ENCODE measurements at places on chromosomes 7 and 10.
A peak's percentile ranks its signal among the peaks of the same experiment; 100 is the strongest.

DNA sequence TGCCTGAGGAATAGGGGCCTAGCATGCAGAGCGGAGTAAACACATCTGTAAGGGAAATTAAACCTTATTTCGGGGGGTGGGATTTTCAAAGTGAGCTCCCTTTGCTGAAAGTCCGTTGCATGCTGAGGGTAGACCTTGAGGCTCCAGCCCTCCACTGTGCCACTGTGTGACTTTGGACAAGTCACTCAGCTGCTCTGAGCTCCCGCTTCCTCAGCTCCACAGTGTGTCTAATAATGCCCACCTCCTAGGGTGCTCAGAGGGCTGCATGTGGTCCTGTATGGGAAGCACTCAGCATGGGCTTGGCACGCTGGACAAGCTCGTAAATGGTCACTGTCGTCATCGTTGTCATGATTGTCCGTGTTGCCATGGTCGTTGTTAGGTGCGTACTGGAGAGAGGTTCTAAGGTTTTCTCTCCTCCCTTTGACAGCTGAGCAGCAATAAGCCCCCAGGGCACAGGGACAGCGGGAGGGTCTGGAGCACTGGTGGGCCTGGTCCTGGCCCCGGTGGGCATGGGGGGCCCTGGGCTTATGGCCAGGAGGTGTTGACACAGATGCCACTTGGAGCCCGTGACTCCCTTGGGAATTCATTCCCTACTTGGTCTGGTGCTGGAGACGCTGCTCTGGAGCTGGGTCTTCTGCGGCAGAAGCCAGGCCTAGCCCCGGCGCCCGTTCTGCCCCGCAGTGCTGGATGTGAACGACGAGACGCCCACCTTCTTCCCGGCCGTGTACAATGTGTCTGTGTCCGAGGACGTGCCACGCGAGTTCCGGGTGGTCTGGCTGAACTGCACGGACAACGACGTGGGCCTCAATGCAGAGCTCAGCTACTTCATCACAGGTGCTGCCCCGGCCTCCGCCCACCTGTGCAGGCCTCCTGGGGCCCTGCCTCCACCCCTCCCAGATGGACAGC, 13.1 kb downstream of the C10orf105 start:
- no peak for DNase-seq

DNA sequence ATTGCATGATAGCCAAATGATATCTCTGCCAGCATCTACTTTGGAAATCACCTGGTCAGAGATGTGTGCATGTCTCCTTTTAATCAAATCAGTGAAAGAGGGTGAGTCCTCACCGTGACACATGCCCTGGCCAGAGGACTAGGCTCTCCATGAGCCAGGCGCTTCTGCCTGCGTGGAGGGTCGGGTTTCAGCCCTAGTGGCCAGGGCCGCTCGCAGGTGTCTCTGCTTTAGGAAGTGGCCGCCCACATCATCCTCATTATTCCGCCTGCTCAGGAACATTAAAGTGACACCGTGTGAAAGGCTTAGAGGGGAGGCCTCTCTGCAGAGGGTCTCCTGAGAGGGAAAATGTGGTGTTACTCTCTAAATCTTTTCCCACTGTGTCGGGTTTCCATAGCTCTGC, 173.6 kb upstream of the PRKCQ start:
- DNase-seq, result no peak

GRCh38 chr7:8115547-8116402, 146.2 kb downstream of the ICA1 start:
- no peak for DNase-seq

DNA sequence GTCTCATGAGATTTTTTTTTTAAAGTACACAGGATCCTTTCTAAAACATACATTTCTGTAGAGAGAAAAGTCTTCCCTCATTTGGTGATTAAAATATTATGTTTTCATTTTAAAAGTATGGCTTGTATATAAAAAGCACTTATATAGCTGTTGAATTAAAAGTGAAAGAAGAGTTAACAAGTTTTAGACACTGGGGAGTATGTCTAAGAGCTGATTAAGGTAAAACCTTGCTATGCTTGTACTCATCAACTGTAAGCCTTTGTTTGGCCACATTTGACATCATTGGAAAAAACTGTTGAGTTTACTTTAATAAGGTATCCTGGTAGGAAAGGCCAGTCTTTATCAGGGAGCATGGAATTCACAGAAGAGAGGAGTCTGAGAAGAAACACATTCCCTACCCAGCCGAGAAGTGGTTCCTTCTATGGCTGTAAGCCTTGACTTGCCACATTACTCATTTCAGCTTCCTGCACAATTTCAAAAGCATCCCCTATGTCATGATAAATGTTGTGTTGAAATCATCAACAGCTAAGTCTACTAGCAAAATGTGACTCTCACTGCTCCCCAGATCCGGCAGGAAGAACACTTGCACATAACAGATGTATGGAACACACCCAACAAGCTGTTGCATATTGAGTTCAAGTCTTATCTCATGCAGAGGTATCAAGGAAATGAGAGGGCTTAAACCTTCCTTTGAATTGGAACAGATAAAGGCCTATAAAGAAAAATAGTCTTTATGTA, 171.8 kb upstream of the CDK1 start:
- no peak for DNase-seq

DNA sequence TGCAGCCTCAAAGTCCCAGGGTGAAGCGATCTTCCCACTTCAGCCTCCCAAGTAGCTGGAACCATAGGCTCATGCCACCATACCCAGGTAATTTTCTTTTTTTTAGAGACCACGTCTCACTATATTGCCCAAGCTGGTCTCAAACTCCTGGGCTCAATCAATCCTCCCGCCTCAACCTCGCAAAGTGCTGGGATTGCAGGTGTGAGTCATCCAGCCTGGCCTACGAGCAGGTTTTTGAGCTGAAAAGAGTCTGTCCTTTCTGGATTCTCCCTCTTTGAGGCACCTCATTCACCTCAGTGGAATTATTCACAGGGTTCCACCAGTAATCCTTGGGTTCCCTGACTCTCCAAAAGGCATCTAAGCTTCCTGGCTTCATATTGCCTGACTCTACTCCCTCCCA, 7.6 kb upstream of the LEP start:
- DNase-seq, result no peak

GRCh38 chr7:85947767-85948166, 695.9 kb upstream of the GRM3 start:
- DNase-seq, result no peak

- DNase-seq, result no peak
Observed at GRCh38 chr10:62095181-62096122, 173.2 kb downstream of the RTKN2 start.

DNA sequence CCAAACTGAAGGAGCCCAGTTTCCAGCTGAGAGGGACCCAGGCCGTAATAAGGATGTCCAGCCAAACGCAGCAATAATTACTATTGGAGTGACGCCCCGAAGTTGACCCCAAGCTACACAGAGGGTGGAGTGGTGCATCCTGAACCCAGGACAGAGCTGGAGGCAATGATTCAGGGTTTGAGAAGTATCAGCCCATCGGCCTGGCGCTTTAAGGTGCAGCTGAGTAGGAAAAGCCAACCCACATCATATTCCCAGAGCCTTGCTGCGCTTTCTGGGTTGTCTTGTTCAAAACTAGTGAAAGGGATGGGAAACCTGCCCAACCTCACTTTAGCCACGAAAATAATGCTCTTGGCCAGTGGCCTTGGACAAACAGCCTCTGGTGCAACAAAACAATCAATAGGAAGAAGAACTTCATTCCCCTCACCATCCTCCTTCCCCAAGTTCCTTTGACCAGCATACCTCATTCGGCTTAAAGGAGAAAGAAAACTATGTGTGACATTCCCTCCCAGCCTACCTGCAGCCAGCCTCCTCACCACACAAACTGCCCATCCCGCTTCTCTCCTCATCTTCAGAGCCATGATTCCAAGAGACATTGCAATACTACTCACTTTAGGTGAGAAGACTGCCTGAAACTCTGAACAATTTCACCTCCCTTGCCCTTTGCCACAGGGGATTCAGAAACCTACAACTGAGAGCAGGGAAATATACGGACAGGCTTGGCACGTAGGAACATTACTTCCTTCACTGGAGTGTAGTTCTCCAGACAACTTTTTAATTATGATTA, 217.2 kb upstream of the MKLN1 start:
- no peak for DNase-seq

GRCh38 chr10:98458809-98459784, 12.4 kb upstream of the HPS1 start:
- DNase-seq, result no peak

GRCh38 chr10:50260791-50261281, 9.5 kb upstream of the ASAH2 start:
- peak; percentile 18 for DNase-seq

DNA sequence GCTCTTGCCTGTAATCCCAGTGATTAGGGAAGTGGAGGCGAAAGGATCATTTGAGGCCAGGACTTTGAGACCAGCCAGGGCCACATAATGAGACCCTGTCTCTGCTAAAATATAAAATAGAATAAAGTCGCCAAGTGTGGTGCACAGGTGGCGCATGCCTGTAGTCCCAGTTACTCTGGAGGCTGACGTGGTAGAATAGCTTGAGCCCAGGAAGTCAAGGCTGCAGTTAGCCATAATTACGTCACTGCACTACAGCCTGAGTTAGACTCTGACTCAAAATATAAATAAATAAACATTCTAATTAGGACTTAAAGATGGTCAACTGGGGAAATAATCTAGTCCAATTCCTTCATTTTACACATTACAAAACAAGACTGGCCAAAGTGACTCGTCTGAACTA, 768 bp downstream of the CHCHD2 start:
- DNase-seq, result peak; percentile 56

DNA sequence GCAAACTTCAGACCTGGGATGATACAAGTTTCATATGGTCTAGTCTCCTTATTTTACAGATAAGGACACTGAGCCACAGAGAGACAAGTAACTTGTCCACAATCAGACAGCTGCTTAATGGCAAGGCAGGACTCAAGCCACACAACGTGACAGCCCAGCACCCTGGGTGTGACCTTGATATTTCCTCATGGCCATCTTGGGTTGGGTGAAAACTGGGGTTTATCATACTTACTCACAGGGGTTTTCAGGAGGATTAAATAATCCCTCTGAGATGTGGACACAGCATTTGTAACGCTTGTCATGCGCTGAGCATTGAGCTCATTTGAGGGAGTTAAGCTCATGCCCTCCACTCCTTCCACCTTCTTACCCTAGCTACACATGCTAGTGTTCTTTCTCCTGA, 58.0 kb downstream of the ABLIM1 start:
- DNase-seq, result no peak

- no peak for DNase-seq
Observed at GRCh38 chr7:116539879-116540278, 15.0 kb downstream of the CAV1 start.

GRCh38 chr7:70480927-70481569, 650.9 kb upstream of the GALNT17 start:
- DNase-seq, result no peak

DNA sequence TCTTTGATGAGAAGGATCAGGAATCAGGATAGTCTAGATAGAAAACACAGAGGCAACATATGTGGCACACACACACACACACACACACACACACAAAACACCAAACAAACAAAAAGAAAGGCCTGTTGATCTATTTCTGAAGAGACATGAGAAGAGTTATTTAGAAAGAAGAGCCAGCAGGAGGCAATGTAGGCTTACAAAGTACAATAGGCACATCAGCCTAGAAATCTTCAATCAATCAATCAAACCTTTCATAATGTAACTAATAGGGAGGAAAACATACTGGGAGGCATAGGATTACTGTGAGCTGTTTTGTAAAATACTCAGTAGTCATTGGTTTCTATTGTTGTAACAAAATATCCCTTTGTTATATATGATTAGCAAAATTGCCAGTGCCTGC, 47.3 kb upstream of the TES start:
- no peak for DNase-seq

- DNase-seq, result no peak
Observed at GRCh38 chr10:95566136-95566535, 5.0 kb upstream of the SORBS1 start.

GRCh38 chr7:120274482-120274881, 1.5 kb downstream of the KCND2 start:
- no peak for DNase-seq

GRCh38 chr7:116528008-116528789, 3.4 kb downstream of the CAV1 start:
- no peak for DNase-seq

DNA sequence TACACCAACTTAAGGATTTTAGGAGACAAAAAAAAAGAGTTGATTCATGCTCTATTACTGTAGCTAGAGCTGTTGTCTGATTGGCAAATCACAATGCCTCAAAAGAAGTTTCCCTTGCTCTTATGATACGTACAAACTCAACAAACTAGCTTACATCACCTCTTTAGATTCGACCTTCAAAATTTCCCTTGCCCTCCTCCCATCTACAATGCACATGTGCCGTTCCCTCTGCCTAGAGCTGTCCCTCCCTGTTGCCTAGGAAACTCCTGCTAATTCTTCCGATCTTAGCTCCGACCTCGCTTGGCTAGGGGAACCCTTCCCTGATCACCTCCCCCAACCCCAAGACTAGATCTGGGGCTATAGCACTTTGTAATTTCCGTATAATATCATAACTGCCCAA, 55.4 kb downstream of the MAP3K8 start:
- DNase-seq, result no peak

DNA sequence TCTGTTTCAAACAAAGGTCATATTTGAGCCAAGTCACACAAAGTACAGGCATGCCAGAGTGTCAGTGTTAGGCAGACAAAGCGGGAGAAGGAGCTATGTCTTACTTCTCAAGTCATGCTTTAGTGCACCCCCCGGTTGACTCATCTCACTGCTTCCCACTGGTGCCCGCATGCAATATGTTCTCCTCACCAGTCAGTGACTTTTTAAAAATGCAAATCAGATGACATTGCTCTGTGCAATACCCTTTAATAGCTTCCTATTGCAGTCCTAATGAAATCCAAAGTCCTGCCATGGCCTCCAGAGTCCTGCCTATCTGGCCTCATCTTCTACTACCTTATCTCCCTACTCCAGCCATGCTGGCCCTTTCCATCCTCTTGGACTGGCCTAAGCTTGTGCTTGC, 429.1 kb downstream of the ACTR3B start:
- no peak for DNase-seq

GRCh38 chr10:86293396-86293791, 73.2 kb downstream of the GRID1 start:
- DNase-seq, result no peak

DNA sequence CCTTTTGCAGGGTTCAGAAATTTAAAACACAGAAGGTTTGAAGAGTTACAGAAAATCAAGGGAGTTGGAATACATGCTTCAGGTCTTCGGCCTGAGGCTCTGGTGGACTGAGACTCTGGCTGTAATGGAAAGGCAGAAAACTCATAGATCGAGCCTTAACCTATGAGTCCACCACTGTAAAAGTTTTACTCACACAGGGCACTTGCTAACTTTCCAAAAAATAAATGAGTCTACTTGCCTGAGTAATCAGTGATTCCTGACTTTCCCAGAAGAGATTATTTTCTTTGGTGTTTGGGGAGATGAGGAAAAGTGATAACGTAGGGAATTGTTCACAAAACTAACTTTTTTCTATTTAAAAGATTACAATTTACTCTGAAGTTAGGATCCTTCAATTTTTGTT, 108.0 kb downstream of the MBL2 start:
- DNase-seq, result no peak

DNA sequence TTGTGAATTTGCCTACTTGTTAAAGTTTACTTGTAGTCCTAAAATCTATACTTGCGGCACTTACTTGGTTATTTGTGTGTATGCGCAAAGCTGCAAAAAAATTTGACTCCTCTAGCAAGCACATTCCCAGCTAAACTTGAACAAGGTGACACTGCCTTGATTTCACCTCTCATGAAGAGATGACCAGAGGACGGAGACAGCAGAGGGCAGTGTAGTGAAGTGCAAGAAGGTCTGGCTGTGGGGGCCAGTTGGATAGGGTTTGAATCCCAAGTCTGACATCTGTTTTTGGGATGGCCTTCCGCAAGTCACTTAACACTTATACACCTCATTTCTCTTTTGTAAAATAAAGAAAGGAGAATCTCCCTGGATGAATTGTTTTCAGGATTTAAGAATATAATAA, 15.7 kb downstream of the SLK start:
- no peak for DNase-seq

- DNase-seq, result no peak
Observed at GRCh38 chr7:50706469-50706937, 76.2 kb downstream of the GRB10 start.
